PC-9 (cell line): ENCODE measurements at places on chromosomes 16 and 17. TPM values are rescaled to one million over a fixed set of nuclear protein-coding genes. Genes with fewer than 3 reads are reported as not detected.
A peak's percentile ranks its signal among the peaks of the same experiment; 100 is the strongest.

The NPIPB8 gene
- total RNA-seq, result 2.2 and 4.1 TPM in 2 replicates

The SEPTIN12 gene
- not detected in 2 replicates for total RNA-seq

The SLC2A4 gene
- 1.5 and 1.6 TPM in 2 replicates for total RNA-seq

The TBC1D3I gene
- 0.50 and 0.81 TPM in 2 replicates for total RNA-seq

The GPR139 gene
- total RNA-seq, result not detected in 2 replicates

The PRKCA gene
- total RNA-seq, result 23.1 and 23.8 TPM in 2 replicates

The KRT15 gene
- 41.9 and 49.9 TPM in 2 replicates for total RNA-seq

The MYL4 gene
- total RNA-seq, result not detected in 2 replicates

The FAM171A2 gene
- 8.3 and 11.8 TPM in 2 replicates for total RNA-seq

GRCh38 chr17:12429116-12429515 lies 236.6 kb upstream of the MYOCD start:
- H3K4me1 ChIP-seq, result no peaks in the 10 kb centered on the region
- no peak overlapping the region for H3K27ac ChIP-seq
- no peak overlapping the region for H3K4me3 ChIP-seq
- H3K36me3 ChIP-seq, result no peaks in the 10 kb centered on the region
- H3K27me3 ChIP-seq, result no peaks in the 10 kb centered on the region

DNA sequence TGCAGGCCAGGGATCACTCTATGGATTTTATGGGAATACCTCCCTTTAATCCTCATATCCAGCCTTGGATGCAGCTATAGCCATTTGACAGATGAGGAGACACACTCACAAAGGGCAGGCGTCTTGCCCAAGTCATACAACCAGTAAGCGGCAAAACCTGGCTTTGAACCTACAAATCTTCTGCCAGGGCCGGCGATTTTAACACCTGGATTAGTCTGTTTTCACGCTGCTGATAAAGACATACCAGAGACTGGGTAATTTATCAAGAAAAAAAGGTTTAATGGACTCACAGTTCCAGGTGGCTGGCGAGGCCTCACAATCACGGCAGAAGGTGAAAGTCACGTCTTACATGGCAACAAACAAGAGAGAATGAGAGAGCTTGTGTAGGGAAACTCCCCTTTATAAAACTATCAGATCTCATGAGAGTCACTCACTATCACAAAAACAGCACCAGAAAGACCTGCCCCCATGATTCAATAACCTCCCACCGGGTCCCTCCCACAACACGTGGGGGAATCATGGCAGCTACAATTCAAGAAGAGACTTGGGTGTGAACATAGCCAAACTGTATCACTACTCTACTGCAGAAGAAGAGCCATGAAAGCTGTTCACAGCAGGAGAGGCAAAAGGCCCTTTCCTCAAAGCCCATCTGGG lies 67.5 kb downstream of the XYLT1 start:
- no peak overlapping the region for H3K27ac ChIP-seq
- no peaks in the 10 kb centered on the region for H3K36me3 ChIP-seq
- peaks cover 25% of the 10 kb centered on the region for H3K27me3 ChIP-seq
- H3K4me3 ChIP-seq, result no peak overlapping the region
- no peak for DNase-seq

GRCh38 chr16:3474136-3474779 lies 21.0 kb downstream of the C16orf90 start:
- no peak for DNase-seq
- H3K4me1 ChIP-seq, result no peaks in the 10 kb centered on the region
- no peaks in the 10 kb centered on the region for H3K36me3 ChIP-seq
- H3K4me3 ChIP-seq, result no peak overlapping the region

DNA sequence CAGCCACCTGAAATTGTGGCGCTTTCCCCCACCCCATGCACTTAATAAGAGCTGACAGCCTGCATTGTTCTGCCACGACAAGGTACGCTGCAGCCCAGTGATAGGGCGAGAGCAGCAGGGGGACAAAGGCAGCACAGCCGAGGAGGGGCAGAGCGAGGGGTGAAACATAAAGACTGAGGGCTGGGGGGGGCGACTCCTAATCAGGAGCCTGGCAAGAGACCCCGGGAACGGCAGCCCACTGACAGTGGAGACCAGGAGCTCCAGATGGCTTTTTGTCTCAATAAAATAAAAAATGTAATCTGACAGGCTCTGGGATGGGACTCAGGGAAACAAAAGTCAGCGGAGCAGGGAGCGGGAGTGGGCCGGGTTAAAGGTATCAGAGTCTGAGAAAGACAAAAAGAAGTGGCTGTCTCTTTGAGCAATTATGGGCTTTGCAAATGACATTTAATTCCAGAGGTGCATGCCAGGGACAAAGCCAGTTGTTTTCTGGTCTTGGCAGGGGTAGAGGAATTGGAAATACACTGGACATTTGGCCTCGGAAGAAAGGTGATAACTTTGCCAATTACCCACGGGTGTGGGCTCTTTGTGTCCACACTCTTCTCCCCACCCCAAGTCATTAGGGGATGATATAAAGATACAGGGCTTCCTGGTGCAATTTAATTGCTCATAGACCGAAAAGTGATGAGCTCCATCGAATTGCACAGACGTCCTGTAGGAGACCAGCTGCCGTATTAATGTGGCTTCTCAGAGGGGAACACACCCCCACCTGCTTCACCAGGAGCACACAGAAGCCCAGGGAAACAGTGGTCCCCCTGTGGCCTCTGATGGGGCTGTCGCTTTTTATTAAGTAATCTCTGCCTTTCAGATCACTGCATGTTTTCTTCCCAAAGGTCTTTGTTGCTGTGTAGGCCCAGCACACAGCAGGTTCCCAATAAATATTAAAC lies 17.6 kb upstream of the CCDC182 start:
- H3K27me3 ChIP-seq, result peaks cover 86% of the 10 kb centered on the region
- H3K27ac ChIP-seq, result no peak overlapping the region
- no peaks in the 10 kb centered on the region for H3K36me3 ChIP-seq
- no peak overlapping the region for H3K4me3 ChIP-seq
- DNase-seq, result no peak

DNA sequence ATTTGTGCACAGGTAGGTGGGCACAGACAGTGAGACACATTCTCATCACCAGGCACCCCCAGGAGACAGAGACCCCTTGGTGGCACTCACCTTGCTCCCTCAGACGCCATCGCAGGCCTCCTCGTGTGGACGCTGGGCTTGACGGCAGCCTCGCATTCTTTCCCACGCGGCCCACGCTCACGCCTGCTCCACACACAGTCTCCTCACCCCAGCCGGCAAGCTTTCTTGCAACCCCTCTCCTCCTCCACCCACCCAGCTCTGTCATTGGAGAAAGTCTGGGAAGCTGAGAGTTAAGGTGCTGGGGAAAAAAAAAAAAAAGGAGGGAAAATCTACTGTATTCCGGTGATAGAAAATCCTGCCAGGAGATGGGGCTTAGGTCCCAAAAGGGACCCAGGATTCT lies 14.8 kb downstream of the SGCA start:
- H3K27ac ChIP-seq, result no peak overlapping the region
- H3K36me3 ChIP-seq, result no peaks in the 10 kb centered on the region
- peaks cover 32% of the 10 kb centered on the region for H3K4me1 ChIP-seq
- H3K4me3 ChIP-seq, result no peak overlapping the region
- no peaks in the 10 kb centered on the region for H3K27me3 ChIP-seq

GRCh38 chr16:87431926-87432325 lies 39.8 kb downstream of the MAP1LC3B start:
- no peaks in the 10 kb centered on the region for H3K4me1 ChIP-seq
- H3K27ac ChIP-seq, result no peak overlapping the region
- H3K4me3 ChIP-seq, result no peak overlapping the region

DNA sequence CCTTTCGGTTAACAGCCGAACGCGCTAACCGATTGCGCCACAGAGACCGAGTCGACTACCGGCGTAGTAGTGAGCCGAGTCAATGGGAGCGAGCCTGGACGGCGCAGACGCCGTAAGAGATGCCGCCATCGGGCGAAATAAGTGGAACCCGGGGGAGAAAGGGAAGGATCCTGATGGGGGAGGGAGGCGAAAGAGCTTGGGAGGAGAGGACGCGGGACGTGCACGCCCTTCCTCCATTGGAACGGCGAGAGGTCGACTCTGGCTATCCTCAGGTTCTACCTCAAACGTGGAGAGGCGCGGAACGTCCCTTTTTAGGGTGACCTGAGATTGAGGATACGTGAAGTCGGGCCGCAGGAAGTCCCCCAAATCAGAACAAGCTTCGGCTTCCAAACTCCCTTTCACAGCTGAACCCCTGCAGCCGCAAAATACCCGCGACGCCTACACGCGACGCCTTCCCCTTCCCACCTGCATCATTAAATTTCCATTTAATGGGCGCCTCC lies 683 bp upstream of the PSMB3 start:
- peak overlapping the region; percentile 92 for H3K4me3 ChIP-seq
- peak; percentile 69 for DNase-seq
- no peaks in the 10 kb centered on the region for H3K27me3 ChIP-seq
- H3K27ac ChIP-seq, result peak overlapping the region; percentile 79
- H3K36me3 ChIP-seq, result no peaks in the 10 kb centered on the region
- H3K4me1 ChIP-seq, result peaks cover 11% of the 10 kb centered on the region

- H3K27ac ChIP-seq, result peak overlapping the region; percentile 57
- no peaks in the 10 kb centered on the region for H3K27me3 ChIP-seq
- no peaks in the 10 kb centered on the region for H3K36me3 ChIP-seq
These were observed 829 bp downstream of the DHRS7B start for GRCh38 chr17:21127509-21128077.

DNA sequence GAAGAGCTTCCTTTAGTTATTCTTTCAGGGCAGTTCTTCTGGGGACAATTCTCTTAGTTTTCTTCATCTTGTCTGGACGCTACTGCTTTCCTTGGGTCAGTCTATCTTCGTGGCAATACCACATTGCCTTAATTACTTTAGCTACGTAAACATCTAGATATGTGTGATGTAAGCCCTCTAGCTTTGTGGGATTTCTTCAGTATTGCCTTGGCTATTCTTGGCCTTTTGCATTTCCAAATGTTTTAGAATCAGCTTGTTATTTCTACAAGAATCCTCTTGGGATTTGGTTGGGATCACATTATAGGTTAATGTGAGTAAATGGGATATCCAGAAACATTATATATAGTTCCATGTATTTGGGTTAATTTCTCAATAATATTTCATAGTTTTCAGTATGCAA lies 9.0 kb upstream of the ST6GALNAC2 start:
- H3K36me3 ChIP-seq, result no peaks in the 10 kb centered on the region
- H3K4me3 ChIP-seq, result no peak overlapping the region
- H3K4me1 ChIP-seq, result peaks cover 29% of the 10 kb centered on the region

- no peaks in the 10 kb centered on the region for H3K36me3 ChIP-seq
- H3K4me1 ChIP-seq, result no peaks in the 10 kb centered on the region
- no peak overlapping the region for H3K27ac ChIP-seq
- H3K27me3 ChIP-seq, result no peaks in the 10 kb centered on the region
- no peak for DNase-seq
- H3K4me3 ChIP-seq, result no peak overlapping the region
These were observed 7.2 kb upstream of the USP10 start for GRCh38 chr16:84692451-84693214.

- no peak overlapping the region for H3K27ac ChIP-seq
- DNase-seq, result peak; percentile 34
- H3K4me3 ChIP-seq, result peak overlapping the region; percentile 68; the same call in 1 of the 2 replicates
- H3K27me3 ChIP-seq, result peaks cover 39% of the 10 kb centered on the region
These were observed 1.2 kb downstream of the RTN4RL1 start for GRCh38 chr17:2023692-2024571.

DNA sequence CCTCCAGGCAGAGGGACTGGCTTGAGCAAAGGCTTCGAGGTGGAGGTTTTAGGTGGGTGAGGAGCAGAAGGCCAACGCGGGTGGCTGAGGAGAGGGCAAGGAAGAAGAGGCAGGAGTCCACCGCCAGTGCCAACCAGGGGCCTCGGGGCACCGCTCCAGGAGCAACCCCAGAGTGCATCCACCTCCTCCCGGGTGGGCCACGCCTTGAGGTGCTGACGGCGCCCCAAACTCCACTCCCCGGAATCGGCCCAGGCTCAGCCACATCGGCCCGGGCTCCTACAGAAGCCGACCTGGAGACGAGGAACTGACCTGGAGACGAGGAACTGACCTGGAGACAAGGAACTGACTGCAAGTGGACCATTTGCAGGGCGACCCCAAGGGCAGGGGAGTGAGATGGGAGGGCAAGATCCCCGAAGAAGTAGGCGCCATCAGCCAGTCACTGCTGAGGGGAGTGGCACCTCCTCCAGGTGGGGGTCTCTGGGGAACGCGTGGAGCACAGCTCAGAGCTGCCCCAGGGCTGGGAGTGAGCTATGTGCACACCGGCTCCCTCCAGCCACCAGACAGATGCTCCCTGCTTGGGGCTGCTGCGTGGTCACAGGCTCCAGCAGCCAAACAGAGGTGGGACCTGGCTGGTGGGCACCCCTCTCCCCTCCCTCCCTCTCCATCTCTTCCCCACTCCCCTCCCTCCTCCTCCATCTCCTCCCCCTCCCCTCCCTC lies 29.2 kb upstream of the CBFA2T3 start:
- no peak overlapping the region for H3K27ac ChIP-seq
- no peak overlapping the region for H3K4me3 ChIP-seq
- peaks cover 39% of the 10 kb centered on the region for H3K27me3 ChIP-seq
- DNase-seq, result no peak
- H3K4me1 ChIP-seq, result no peaks in the 10 kb centered on the region

GRCh38 chr17:50379351-50380132 lies 6.5 kb downstream of the EME1 start:
- H3K27ac ChIP-seq, result no peak overlapping the region
- H3K4me3 ChIP-seq, result no peak overlapping the region
- no peaks in the 10 kb centered on the region for H3K27me3 ChIP-seq
- no peak for DNase-seq
- H3K36me3 ChIP-seq, result peaks cover 18% of the 10 kb centered on the region; the same call in 1 of the 2 replicates

DNA sequence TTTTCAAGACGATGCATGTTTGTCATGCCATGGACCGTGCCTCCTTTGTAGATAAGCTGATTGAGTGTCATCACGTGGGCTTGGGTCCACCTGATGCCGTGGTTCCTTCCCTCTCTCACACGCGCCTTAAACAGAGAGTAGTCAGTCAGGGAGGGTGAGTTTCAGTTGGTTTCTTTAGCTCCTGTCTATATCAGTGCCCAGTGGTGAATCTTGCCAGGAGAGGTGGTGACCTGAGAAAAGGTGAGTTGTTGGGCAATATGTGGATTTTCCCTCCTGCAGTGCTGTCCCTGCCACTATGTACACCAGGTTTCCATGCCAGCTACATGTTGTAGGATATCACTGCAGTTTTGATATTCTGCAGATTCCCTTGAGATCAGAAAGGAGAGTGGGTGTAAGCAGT lies 129.7 kb downstream of the LAT start:
- peaks cover 3% of the 10 kb centered on the region; the same call in 1 of the 2 replicates for H3K4me1 ChIP-seq
- no peak overlapping the region for H3K27ac ChIP-seq
- no peak overlapping the region for H3K4me3 ChIP-seq
- no peaks in the 10 kb centered on the region for H3K27me3 ChIP-seq

GRCh38 chr17:16282522-16282921 lies 65.5 kb downstream of the PIGL start:
- H3K4me1 ChIP-seq, result peaks cover 51% of the 10 kb centered on the region
- H3K4me3 ChIP-seq, result no peak overlapping the region
- no peaks in the 10 kb centered on the region for H3K27me3 ChIP-seq
- 0 out of 2 replicates have a peak overlapping the region, but pooled peaks have one; percentile 4 for H3K27ac ChIP-seq

- peaks cover 97% of the 10 kb centered on the region for H3K27me3 ChIP-seq
- no peak for DNase-seq
- no peak overlapping the region for H3K4me3 ChIP-seq
These were observed 52.8 kb downstream of the GSG1L start for GRCh38 chr16:28010671-28011070.
